Mucosa of gallbladder (tissue), 1 donor: ENCODE measurements at places on chromosomes 13 and 19. TPM values are rescaled to one million over a fixed set of nuclear protein-coding genes. Genes with fewer than 3 reads are reported as not detected.
A peak's percentile ranks its signal among the peaks of the same experiment; 100 is the strongest.

DNA sequence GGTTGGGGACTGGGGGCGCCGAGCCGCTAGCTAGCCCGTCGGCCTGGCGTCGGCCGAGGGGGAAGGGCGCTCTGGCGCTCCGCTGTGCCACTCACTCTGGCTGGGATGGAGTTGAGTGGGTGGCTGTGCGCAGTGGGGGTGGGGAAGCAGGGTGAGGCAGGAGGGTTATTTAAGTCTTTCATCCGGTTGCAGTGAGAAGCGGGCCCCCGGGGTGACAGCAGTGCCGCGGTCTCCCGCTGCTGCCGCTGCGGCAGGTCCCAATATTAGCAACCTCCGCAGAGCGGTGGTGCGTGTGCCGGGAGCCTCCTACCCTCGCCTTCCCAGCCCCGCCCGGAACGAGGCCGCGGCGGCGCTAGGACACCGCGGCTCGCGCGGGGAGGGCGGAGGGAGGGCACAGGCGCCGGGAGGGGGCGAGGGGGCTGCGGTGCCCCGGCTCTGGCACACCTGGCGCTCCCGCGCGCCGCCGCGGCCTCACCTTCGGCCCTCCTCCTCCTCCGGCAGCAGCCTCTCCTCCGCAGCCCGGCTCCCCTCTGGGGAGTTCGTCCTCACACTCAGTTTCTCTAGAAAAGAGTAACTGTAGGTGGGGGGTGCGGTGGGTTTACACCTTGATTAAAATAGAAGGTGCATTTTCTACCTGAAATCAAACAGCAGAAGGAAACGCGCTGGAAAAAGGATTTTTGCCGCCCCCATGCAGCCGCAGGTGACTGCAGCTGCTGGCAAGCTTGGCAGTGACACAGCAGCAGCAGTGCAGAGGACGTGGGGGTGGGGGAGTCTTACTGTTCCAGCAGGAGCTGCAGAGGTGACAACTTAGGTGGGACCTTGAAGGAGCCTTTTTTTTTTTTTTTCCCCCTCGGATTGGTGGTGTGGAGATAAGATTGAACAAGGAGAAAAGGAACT is 4.5 kb downstream of the FGF9 start:
- DNase-seq = no peak

Gene ELSPBP1
- not detected for total RNA-seq

Gene ZNF773
- 9.9 TPM for total RNA-seq

DNA sequence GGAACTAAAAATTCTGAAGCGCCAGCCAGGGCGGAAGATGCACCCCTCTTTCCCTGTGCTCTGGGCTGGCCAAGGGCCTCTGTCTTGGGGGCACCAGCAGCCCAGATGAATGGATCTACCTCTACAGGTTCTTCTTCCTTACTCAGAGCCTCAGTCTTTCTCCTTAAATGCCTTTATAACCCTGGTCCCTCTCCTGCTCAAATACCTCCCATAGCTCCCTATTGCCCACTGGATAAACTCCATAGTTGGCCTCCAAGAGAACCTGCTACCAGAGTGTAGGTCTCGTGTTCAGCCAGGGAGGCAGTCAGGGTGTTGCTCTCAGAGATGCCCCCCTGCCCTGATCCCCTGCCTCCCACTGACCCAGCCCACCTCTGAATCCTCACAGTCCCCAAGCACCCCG is 30.5 kb downstream of the OR10H4 start:
- no peak for DNase-seq

DNA sequence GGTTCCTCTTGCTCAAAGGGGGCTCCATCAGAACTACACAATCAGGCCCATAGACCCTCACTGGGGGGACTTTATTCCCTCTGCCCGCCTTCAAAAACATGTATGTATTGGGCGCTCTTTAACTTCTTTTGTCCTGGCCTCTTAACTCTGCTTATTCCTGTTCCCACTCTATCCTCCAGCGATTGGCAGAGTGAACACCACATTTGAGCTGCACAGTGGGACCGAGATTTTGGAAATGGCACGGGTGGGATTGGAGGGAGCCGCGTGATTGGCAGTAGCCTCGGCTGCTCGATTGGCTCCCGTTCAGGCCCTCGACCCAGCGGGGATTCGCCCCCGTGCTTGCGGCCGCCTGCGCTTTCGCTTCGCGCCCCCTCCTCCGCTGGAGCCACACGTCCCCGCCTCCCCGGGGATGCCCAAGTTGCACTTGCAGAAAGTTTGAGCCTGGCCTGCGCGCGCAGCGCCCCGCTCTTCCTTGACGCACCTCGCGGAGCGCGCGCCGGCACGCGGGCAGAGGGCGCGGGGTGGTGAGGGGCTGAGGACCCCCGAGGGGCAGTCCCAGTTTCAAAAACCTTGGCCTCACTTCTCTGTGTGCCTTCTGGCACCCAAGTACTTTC is at the start of gene ZIC5:
ZIC5 (minus strand) TSS at position 192 of the 614 bp plus-strand sequence; CDS start at position 28, 164 bp downstream.
- DNase-seq = no peak

- no peak for DNase-seq
Observed at GRCh38 chr13:23949200-23949599, 51.9 kb upstream of the C1QTNF9B start.

Gene PALM
- 26.1 TPM for total RNA-seq

Gene LILRB2
- 3.3 TPM for total RNA-seq

Gene CEP89
- total RNA-seq = 19.8 TPM

DNA sequence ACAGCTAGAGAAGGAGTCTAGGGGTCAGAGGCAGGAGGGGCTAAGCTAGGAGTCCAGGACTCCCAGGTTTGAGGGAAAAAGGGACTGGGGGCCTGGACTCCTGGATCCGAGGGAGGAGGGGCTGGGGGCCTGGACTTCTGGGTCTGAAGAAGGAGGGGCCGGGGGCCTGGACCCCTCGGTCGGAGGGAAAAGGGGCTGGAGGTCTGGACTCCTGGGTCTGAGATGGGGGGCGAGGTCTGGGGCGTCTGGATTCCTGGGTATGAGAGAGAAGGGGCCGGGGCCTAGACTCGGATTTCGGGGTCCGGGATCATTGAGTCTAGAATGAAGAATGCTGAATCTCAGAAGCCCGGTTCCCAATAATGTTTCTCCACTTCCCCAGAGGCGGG is 18.5 kb downstream of the BRSK1 start:
- DNase-seq = no peak

DNA sequence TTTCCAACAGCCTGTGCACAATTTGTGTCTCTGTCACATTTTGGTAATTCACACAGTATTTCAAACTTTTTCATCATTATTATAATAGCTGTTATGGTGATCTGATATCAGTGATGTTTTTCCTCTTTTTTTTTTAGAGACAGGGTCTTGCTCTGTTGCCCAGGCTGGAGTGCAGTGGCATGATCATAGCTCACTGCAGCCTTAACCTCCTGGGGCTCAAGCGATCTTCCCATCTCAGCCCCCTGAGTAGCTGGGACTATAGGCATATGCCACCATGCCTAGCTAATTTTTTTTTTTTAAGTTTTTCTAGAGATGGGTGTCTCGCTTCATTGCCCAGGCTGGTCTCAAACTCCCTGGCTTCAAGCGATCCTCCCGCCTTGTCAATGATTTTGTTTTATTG is 5.8 kb downstream of the MARK4 start:
- DNase-seq = no peak

DNA sequence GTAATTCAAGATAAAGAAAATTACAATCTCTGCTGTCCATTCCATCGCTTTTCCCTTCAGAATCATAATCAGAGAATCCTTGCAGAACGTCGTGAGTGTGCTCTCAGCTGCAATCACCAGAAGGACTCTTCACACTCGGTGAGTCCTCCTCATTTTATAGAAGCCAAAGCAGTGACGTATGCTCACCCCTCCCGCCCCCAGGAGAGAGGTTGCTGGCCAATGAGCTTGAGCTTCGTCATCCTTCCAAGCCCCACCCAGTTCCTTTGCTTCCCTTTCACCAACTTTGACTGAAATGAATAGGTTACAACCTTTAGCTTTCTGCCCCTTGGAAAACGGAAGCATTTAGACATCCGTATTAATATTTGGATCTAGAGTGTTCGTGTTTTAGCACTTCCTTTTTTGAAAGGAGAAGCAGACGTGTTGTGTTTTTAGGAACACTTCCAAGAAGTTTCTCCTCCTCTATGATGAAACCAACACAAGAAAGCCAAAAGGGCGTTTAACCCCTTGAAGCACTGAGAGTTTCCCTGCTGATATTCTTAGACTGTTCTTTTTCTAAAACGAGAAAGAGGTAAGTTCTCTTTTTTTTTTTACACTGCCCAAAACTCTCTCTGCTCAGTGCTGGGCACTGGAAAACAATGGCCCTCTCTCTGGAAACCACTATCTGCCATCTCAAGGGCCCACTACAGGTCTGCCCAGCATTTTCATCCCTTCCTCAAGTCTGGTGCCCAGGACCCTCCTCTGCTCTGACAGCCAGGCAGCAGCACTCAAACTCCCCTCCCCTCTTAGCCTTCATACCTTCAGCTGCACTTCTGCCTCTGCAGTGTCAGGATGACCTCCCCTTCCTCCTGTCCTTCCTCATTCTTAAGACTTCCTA is 44.3 kb upstream of the CEACAM21 start:
- DNase-seq = peak; percentile 69

GRCh38 chr13:111905609-111905945 is 161.4 kb upstream of the SOX1 start:
- no peak for DNase-seq

Gene FLT1
- total RNA-seq = 23.6 TPM

DNA sequence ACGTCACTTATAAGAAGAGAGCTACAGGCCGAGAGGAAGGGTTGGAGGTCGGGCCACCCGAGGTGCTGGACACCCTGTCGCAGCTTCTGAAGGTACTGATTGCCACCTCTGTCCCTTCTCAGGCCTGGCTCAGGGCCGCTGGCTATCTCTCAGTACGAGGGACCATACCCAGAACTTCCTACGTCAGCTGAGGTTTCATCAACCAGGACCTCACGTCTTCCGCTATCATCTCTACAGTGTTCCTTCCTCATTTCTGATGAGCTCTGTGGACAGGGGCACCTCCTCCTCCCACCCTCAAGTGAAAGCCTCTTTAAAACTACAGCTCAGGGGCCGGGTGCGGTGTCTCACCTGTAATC is 58.2 kb upstream of the USE1 start:
- peak; percentile 12 for DNase-seq

DNA sequence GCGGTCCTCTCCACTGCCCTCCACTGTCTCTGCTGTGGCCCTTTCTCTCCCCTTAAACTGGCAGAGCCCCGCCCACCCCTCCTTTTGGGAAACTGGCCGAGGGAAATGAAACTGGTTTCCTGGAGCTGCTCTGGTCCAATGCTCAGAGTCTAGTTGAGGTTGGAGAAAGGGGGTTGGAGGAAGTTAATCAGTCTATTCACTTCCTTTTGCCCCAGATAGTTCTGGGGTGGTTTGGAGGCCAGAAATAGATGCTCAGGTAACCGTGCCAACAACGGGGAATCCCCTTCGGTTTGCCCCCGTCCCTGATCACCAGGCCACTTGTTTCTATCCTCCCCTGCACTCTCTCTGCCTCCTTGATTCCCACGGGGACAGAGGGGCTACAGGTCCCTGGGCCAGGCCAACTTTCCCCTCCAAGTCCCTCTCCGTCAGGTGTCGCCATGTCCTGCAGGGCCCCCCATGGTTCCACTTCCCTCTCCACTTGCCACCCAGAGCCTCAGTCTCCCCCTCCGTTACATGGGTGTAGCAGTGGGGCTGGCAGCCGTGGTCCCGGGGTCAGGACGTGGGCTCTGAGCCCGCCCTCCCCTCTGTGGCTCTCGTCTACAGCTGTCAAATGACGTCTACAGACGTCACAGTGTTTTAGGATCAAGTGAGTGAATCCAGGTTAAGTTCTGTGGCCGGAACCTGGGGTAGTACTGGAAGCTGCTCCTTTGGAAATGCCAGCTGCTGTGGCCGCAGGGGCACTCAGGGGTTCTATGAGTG is at the start of gene IL4I1:
IL4I1 (minus strand) TSS at position 25 of the 759 bp plus-strand sequence. CDS start 727 bp downstream, outside the sequence.
- DNase-seq = no peak

DNA sequence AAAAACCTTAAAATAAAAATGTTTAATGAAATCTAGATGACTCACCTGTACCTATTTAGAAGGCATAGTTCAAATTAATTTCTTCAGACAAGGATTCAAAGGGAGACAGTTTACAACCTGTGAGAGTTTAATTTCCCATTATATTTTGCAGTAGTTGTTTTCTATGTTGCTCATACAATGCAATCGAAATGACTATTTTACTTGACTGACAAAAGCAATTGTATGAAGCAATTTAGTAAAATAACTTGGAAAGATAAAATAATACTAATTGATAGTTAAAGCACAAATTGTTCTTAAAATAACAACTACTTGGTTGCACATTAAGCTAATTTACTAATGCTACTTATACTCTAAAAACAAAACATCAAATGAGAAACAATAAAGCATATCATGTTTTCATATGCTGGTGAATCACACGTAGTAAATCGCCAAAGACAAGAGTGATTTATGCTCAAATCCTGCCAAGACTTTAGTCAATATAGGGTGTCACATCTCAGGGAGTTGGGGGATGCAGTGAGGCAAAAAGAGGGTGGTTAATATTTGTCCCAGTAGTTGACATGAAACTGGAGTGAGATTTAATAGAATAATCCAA is 6.4 kb downstream of the DACH1 start:
- DNase-seq = no peak

Gene ATCAY
- total RNA-seq = 0.63 TPM

DNA sequence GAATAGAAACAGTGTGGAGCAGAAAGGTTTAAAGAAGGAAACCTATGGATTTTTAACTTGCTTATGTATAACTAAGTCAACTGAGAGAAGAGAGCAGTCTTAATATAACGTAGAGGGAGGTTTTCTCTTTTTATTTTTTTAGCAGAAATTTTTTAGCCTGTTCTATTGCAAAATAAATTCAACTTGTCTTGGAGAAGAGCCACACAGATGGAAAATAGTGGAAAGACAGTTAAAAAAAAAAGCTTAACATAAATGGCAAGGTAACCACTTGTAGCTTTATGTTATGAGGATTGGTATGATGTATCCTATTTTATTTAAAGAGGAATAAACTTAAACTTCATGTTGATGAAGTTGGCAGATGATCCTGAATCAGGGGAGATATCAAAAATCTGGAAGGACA is 312.4 kb downstream of the SHISA2 start:
- DNase-seq = no peak

Gene KIR3DL1
- not detected for total RNA-seq

Gene ZNF681
- total RNA-seq = 4.0 TPM

GRCh38 chr13:48866249-48866648 is 109.5 kb upstream of the FNDC3A start:
- no peak for DNase-seq

GRCh38 chr13:53405616-53406015 is 377.0 kb downstream of the OLFM4 start:
- no peak for DNase-seq

GRCh38 chr19:19050104-19050503 is 13.7 kb upstream of the SLC25A42 start:
- DNase-seq = no peak

DNA sequence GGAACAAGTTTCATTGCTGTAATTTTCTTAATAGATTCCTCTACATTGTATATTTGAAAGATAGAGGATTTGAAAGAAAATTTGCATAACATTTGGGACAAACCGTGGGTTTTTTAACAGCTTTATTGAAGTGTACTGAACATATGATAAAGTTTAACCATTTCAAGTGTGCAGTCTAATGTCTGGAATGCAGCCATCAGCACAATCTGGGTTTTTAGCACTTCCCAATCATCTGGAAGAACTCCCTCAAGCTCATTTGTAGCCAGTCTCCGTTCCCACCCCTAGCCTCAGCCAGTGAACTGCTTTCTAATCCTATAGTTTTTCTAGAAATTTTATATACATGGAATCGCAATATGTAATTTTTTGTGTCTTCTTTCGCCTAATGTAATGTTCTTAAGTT is 12.6 kb downstream of the METTL21C start:
- no peak for DNase-seq

Gene SLITRK5
- total RNA-seq = 0.03 TPM

Gene APC2
- 0.43 TPM for total RNA-seq

- DNase-seq = no peak
Observed at GRCh38 chr13:30145709-30146367, 161.5 kb downstream of the KATNAL1 start.

GRCh38 chr19:14979476-14980255 is at the start of gene SLC1A6:
Gene SLC1A6, minus strand, starts transcription at chr19:14979864. Its CDS starts 6,954 bp downstream, at chr19:14972910.
- DNase-seq = no peak
